ENCODE measurements at places on chromosomes 4 and X.
A peak's percentile ranks its signal among the peaks of the same experiment; 100 is the strongest.

GRCh38 chrX:88621278-88621677 is 125.7 kb upstream of the CPXCR1 start:
- no peak for DNase-seq

- DNase-seq = no peak
Measured at GRCh38 chr4:169369634-169370033, 98.9 kb upstream of the SH3RF1 start.

- no peak for DNase-seq
Measured at GRCh38 chr4:68426516-68426915, 20.7 kb upstream of the TMPRSS11E start.

DNA sequence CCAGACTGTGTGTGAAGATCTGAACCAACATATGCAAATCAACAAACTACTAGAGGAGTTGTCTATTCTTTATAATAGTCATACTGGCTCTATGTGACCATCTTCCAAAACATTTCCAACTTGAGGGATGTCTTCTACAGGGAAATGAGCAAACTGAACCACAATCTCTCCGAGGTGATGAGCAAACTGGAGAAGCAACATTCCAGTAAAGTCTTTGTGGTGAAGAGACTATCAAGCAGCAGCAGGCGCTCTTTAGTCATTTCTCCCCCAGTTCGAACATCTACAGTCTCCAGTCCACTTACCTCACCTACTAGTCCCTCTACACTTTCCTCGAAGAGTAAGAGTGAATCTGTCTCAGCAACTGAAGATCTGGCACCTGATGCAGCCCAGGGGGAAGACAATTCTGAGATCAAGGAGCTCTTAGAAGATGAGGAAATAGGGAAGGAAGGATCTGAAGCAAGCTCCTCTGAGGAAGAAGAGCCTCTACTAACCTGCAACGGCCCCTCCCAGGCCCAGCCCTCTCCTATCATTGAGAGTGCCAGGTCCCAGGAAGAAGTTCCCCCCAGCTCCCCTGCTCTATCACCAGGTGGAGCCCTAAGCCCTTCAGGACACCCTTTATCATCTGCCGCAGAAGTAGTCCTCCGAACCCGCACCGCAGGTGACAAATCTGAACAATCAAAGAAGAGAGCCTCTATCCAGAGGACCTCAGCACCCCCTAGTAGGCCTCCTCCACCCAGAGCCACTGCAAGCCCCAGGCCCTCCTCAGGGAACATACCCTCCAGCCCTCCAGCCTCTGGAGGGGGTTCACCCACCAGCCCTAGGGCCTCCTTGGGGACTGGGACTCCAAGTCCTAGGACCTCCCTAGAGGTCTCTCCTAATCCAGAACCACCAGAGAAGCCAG is 98.1 kb downstream of the HNRNPD start:
- DNase-seq = no peak

DNA sequence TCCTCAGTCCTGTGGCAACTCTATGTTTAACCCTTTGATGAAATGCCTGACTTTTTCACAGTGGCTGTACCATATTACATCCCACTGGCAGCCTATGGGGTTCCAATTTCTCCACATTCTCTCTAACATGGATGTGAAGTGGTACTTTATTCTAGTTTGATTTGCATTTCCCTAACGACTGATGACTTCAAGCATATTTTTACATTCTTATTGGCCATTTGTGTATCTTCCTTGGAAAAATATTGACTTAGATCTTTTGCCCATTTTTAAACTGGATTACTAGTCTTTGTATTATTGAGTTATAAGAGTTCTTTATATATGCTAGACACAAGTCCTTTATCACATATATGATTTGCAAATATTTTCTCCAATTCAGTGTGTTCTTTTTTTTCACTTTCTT is 2.1 kb upstream of the RAB39B start:
- no peak for DNase-seq

DNA sequence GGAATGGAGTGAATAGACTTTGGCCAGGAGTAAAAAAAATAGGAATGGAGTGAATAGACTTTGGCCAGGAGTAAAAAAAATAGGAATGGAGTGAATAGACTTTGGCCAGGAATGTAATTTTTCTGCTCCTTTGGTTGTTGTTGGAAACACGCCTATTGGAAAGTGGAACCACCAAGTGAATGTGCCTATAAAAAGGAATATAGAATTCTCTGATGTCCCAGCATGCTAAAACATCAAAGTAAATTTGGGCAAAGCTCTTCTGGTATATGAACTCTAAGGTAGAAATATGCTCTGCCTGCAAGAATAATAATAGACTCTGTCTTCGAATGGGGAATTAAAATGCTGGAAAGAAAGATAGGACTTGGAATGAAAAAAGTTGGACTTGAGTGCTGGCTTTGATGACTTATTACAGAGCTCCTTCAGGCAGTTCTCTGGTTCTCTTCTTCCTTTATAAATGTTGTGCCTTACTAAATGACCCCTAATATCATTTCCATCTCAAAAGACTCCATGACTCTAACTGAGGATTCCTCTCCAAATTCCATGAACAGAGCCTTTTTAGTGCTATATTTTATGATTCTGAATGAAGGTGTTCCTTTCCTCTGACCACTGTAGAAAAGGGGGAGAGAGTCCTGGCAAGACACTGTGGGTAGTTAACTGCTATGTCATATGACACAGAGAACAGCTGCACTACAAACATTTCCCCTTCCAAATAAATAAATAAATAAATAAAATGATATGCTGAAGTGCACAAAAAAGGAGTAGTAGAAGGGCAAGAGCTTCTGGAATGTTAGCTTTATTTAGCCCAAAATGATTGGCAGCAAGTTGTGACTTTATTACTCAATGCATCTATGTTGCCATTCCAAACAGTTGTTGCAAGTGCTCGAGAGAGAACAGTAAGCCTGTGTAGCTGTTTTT is 13.5 kb upstream of the GBA3 start:
- DNase-seq = no peak

DNA sequence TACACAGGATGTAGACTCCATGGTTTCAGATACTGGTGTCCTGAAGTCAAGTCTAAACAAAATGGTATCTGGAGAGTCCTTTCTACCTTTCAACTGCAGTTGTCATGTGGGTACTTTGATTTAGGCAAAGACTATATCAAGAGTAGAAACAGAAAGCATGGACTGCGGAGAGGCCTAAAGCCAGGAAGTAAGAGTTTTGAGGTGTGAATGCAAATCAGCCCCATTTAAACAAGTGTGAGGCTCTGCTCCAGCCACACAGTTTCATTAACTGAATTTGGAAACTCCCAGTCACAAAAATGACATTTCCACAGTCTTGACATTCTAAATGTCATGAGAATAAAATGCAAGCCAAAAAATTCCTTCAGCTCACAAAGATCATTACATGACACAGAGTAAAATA is 87.2 kb upstream of the MCF2 start:
- no peak for DNase-seq

- peak; percentile 41 for DNase-seq
Measured at GRCh38 chr4:99856166-99856565, 38.1 kb downstream of the LAMTOR3 start.

DNA sequence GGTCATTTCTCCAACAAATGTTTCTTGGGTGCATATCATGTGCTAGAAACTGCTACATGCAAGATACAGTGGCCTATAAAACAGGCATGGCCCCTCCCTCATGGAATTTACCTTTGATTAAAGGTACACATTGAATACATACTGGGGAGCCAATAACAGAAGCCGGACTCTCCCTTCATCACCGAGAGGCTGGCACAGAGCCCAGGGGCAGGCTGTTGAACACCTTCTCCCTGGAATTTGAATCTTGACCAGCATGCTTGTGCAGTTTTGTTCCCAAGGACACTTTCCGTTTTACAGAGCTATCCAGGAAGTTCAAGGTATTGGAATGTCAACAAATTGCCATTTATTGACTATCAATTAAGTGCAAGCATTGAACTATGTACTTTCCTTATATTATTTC is 33.2 kb downstream of the PPARGC1A start:
- no peak for DNase-seq

GRCh38 chr4:6352031-6352692 is 82.5 kb downstream of the WFS1 start:
- DNase-seq = no peak

DNA sequence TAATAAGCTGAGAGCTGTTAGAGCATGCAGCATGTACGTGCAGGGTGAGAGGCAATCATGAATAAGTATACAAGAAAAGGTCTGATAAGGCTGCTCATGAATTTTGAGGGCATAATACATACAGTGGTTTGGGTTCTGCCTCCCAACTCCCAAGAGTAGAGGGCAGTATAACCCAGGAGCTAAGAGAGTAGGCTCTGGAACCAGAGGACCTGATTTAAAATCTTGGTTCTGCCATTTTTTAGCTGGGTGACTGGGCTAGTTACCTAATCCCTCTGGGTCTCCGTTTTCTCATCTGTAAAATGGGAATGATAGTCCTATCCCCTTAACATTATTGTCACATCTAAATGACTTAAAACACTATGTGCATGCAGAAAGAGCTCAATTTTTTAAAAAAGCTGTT is 85.3 kb downstream of the LNX1 start:
- no peak for DNase-seq

DNA sequence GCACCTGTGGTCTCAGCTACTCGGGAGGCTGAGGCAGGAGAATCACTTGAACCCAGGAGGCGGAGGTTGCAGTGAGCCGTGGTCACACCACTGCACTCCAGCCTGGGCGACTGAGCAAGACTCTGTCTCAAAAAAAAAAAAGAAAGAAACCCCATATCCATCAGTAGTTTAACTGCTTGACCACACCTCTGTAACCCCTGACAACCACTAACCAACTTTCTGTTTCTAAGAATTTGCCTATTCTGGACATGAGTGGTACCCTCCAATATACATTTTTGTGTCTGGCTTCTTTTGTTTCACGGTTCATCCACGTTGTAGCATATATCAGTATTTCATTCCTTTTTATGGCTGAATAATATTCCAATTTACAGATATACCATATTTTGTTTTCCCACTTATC is 9.1 kb downstream of the PPAT start:
- no peak for DNase-seq

DNA sequence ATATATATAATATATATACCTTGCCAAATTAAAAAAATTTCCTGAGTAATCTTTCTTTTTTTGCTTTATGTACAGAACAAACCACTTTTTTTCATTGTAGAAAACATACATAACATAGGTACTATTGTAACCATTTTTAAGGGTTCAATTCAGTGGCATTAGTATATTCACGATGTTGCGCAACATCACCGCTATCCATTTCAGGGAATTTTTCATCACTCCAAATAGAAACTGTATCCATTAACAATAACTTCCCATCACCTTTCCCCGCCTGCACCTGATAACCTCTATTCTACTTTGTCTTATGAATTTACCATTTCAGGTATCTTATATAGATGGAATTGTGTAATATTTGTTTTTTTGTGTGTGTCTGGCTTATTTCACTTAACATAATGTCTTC is 124.7 kb downstream of the MGST2 start:
- DNase-seq = no peak

- DNase-seq = no peak
Measured at GRCh38 chrX:106707771-106708454, 18.6 kb upstream of the RNF128 start.
